NCI-H2081 treated with DMSO at 0.1 percent for 48 hours (cell line): ENCODE measurements at places on chromosomes 12 and 14.

DNA sequence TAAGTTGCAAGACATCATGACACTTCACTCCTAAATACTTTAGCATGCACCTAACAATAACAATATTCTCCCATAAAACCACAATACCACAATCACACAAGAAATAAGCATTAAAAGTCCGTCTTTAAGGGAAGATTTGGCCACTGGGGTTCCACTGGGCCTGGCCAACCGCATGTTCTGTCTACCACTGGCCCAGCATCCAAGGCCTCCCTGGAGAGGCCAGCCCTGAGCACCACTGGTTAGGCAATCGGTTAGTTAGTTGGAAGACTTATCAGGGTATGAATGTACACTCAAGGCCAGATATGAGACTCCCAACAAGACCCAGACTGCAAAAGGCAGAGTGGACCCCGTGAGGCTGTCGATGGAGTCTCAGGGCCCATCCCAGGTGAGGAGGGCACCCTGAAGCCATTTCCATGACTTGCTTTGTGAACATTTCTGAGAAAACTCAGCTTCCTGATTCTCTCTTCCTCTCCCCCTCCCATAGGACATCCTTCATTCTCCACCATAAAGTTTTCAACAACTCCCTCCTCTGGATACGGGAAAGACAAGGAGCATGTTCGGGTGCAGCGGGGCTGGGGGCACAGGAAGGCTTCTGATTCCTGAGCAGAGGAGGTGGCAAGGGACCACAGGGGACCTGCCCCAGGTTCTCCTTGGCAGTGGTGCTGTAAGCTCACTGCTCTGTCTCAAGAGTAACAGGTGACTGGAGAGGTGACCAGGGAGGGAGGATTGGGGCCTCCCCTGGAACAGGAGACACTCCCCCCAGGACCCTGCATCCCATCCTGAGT, 5.9 kb downstream of the PXN start:
- DNase-seq: no peak

DNA sequence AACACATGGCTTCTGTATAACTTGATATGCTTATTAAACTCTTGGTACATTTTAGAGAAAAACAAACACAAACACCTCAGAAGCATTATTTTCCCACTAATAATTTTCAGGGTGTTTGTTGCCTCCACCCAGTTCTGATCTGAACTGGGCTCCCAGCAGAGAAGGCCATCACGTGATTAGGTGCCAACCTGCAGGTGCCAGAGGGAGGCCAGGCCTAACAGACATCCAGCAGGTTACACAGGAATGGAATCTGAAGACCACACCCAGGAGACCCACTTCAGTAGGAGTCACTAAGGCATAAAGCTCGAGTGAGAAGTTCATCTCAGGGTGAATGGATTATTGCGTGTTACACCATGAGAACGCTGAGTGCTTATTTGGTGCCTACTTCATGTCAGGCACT, 8.9 kb downstream of the SLC6A12 start:
- DNase-seq: no peak

DNA sequence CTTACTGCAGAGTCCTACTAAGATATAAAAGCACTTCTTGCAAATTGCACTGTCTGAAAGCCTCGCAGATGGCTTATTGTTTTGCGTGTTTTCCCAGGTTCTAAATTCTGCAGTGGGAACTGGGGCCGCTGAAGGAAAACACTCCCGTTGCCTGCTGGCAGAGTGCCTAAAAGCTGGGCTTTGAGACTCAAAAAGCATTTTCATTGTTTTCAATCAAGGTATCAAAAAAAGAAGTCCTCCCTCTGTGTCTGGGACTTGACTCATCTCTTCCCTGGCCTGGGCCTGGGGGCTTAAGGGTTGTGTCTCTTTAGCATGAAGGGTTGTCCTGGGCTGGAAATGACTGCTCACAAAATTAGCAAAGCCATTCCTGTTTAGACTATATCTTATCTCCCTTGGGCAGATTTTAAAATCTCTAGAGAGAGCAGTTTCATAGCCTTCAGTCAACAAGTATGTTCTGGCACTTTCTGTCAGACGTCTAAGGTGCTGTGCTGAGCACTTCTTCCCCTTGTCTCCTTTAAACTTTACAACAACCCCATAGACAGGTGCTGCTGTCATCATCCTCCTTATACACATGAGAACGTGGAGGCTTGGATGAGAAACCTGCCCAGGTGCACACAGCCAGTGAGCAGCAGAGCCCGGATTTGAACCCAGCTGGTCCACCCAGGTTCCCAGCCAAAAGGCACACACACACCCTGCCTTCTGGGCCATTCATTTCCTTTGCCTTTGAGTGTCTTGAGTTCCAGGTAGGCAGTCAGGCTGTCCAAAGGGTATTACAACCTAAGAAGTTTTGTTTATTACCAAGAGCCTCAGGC, 31.1 kb downstream of the ELK3 start:
- DNase-seq: no peak

DNA sequence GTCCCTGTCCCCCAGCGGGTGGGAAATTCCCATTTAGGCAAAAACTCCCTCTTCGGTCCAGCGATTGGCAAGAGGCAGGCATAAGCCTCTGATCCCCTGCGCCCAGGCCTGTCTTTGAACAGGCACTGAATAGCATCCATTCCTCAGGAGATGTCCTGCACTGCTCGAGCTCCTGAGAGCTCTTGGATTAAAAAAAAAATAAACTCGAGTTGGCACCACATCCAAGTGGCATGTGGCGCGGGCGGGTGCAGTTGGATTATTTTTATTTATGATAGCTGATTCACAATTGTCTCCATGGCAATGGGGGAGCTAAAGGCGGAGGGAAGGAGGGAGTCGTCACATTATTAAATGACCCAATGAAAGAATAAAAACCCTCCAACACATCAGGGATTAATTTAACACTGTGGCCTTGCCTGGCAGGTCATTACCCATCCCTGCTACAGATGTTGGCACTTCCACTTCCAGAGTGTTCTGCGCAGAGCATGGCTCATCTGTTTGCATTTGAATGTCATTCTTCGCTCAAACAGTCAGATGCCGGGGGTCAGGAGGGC, 207.2 kb downstream of the AACS start:
- no peak for DNase-seq

DNA sequence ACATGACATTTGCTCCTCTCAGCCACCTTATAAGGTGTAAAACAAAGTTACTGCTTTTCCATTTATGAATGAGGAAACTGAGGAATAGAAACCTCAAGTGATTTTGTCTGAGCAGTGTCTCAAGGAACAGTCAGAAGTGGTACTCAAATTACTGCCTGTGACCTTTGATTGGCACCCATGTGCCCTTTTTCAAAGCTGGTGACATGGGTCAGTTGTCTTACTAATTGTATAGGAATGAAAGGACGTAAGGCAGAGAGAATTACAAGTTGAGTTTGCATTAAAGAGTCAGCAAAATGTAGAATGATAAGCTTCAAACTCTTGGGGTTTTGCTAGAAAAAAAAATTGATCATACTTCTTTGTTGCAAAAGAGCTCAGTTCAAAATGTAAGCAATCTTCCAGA, 129.1 kb downstream of the GTF2A1 start:
- DNase-seq: no peak
